Activated CD4-positive, alpha-beta memory T cell treated with anti-CD3 and anti-CD28 coated beads, Interleukin-2, amount 10 ng/mL, durations not matched to agents 7 days and 5 days (primary cell): ENCODE measurements at places on chromosomes 7 and 10. TPM values are rescaled to one million over a fixed set of nuclear protein-coding genes. Genes with fewer than 3 reads are reported as not detected.

- no peak for DNase-seq
- no peaks in the 10 kb centered on the region for H3K4me1 ChIP-seq
- no peak overlapping the region for H3K4me3 ChIP-seq
- H3K27me3 ChIP-seq, result no peaks in the 10 kb centered on the region
- no peaks in the 10 kb centered on the region for H3K36me3 ChIP-seq
- no peak overlapping the region for H3K27ac ChIP-seq
Measured at GRCh38 chr7:114426824-114427223, 12.2 kb downstream of the FOXP2 start.

NCF1 gene
- total RNA-seq, result 1.5 TPM

GRCh38 chr7:4675771-4676367, 6.2 kb upstream of the FOXK1 start:
- no peaks in the 10 kb centered on the region for H3K4me1 ChIP-seq
- no peak overlapping the region for H3K4me3 ChIP-seq
- no peak overlapping the region for H3K27ac ChIP-seq
- DNase-seq, result no peak
- no peaks in the 10 kb centered on the region for H3K27me3 ChIP-seq

MAGI2 gene
- 0.08 TPM for total RNA-seq

GRCh38 chr7:99825873-99826272, 1.9 kb upstream of the CYP3A43 start:
- H3K4me1 ChIP-seq, result no peaks in the 10 kb centered on the region
- no peak overlapping the region for H3K4me3 ChIP-seq
- DNase-seq, result no peak
- H3K27ac ChIP-seq, result no peak overlapping the region
- no peaks in the 10 kb centered on the region for H3K36me3 ChIP-seq

DNA sequence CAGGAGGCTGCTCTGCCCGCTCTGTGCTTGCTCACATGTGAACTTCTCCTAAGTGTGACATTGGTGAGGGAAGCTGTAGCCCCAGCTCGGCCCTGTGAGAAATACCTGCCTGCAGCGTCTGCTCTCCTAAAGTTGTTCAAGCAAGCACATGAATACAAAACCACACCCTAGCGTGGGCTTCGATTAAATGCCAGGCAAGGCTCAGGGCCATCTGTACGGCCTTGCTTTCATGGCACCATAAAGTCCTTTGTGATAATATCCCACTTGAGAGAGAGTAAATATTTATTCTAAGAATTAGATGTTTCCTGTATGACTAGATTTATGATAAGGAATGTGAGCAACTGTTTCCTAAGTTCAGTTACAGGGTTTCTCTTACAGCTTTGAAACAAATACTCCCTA, 262.8 kb upstream of the KLF14 start:
- H3K27me3 ChIP-seq, result no peaks in the 10 kb centered on the region
- H3K4me1 ChIP-seq, result peaks cover 78% of the 10 kb centered on the region
- H3K27ac ChIP-seq, result peak overlapping the region; percentile 85
- H3K4me3 ChIP-seq, result peak overlapping the region; percentile 51
- peaks cover 32% of the 10 kb centered on the region for H3K36me3 ChIP-seq
- DNase-seq, result no peak

DNA sequence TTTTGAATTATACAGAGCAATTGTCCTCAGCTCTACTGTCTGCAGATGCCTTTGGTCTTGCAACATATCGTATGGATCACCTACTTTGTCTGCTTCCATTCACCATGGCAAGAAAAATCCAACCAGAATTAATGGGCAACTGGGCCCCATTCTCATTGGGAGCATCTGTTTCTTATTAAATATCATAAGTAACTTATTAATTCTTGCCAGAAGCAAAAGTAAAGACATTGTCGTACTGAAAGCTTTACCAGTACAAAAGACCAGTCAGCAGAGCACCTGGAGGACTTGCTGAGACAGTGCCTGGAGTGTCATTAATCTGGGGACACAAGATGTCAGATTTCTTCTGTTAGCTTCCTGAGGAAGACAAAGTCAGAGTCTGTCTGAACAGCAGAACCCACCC, 404.5 kb downstream of the INHBA start:
- H3K36me3 ChIP-seq, result no peaks in the 10 kb centered on the region
- H3K27ac ChIP-seq, result no peak overlapping the region
- H3K4me1 ChIP-seq, result no peaks in the 10 kb centered on the region
- H3K4me3 ChIP-seq, result no peak overlapping the region

- H3K4me1 ChIP-seq, result no peaks in the 10 kb centered on the region
- no peak overlapping the region for H3K27ac ChIP-seq
- DNase-seq, result no peak
- H3K4me3 ChIP-seq, result no peak overlapping the region
Measured at GRCh38 chr7:111718886-111719285, 156.6 kb upstream of the IMMP2L start.
